AG08395 (cell line): ENCODE measurements at places on chromosomes 4 and X.

- no peak for DNase-seq
These were observed 31.2 kb downstream of the PHEX start for GRCh38 chrX:22063284-22063683.

- no peak for DNase-seq
These were observed 460.9 kb upstream of the FAT1 start for GRCh38 chr4:187184508-187184907.

- DNase-seq = peak; percentile 56
These were observed 81.2 kb downstream of the APOOL start for GRCh38 chrX:85084770-85085393.

DNA sequence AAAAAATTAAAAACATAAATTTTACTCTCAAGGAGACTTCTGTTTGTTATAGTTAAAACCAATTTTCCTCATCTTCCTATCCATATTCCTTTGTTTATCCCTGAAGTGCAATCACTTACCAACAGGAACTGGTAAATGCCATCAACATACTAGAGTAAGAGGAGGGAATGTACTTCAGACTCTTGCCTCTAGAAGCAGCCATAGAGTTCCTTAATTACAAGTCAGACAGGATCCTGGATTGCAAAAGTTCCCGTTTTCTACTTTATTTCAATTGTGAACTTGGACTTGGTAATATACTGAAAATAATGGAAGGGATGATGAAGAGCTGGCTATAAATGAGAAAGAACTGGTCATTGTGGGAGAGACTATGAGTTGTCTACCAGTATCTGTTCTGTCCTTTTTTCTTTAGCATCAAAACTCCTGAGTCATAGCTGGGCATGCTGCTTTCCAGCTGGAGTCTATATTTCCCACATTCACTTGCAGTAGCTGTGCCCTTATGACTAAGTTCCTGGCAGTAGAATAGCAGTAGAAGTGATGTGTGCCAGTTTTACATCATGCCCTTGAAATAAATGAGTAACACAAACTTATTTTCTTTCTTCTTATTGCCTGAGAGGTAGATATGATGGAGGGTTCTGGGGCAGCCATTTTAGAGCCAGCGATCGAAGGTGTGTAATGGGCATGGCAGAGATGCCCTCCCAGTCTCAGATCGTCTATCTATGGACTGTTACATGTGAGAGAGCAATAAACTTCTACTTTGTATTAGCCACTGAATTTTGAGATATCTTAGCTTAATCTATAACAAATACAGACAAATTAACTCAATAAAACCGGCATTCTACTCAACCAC lies 26.8 kb upstream of the SPARCL1 start:
- peak; percentile 81 for DNase-seq

GRCh38 chr4:76585897-76586360 lies 150.9 kb downstream of the SHROOM3 start:
- peak; percentile 41 for DNase-seq

- no peak for DNase-seq
These were observed 102.5 kb downstream of the DCHS2 start for GRCh38 chr4:154389148-154389547.

GRCh38 chr4:14749910-14750309 lies 252.4 kb upstream of the CPEB2 start:
- peak; percentile 26 for DNase-seq

DNA sequence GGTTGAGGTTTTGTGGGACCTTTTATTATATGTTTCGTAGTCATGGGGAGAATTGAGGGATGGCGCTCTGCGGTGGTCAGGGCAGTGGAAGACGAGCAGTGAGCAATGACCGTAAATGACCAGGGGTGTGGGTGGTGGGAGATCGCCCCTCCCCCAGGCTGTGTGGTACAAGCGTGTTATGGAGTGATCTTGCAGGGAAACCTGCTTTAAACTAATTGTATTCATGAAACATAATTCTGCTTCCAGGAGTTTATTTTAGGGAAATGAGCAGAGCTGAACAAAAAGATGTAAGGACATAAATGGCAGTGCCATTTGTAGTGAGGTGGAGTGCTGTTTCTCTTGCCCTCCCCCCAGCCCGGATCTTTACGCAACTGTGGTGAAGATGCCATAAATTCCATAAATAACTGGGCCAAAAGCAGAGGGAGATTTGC lies 20.2 kb downstream of the GYG2 start:
- DNase-seq = peak; percentile 57

GRCh38 chr4:55866973-55867574 lies 13.6 kb downstream of the EXOC1 start:
- peak; percentile 11 for DNase-seq

- no peak for DNase-seq
These were observed 1820.1 kb upstream of the TENM3 start for GRCh38 chr4:180422989-180423711.

DNA sequence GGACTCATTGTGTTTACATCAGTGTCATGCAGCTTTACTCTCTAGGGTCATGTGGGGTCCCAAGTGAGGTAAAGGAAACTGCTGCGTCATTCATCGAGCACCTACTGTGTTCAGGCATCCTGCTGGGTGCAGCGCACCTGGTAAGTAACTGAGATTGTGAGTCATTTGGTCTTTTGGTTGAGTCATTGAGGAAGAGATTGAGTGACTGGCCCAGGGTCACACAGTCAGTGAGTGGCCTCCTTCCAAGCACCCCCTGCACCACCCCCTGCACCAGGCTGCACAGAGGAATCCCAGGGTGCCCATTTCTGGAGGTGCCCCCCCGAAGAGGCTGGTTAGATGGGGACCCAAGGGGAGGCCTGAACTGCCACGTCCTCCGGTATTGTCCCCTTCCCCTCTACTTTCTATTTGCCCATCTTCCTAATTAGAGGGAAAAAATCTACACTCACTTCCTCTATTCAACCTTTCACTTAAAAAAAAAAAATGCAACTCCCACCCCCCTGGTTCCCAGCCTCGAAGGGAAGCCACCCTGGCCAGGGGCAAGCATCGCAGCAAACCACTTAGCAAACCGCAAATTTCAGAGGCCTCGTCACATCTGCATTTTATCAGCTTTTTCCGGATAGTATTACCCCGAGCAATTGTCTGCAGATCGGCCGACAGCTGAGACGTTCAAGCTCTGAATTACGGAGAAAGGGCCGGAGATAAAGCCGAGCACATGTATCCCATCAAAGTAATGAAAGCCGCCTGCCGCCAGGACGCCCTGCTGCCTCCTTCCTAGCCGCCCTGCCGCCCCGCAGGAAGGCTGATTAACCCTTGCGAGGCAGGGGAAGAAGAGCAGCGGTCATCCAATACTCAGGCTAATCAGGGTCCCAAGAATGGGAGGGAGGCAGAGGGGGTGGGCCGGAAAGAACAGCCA lies 96.3 kb upstream of the MSX1 start:
- peak; percentile 56 for DNase-seq

GRCh38 chr4:180721356-180721755 lies 1521.8 kb upstream of the TENM3 start:
- no peak for DNase-seq

- DNase-seq = peak; percentile 92
These were observed 3.3 kb downstream of the KLF3 start for GRCh38 chr4:38667085-38667893.

- DNase-seq = no peak
These were observed 35.9 kb downstream of the WDR1 start for GRCh38 chr4:10080589-10081217.

DNA sequence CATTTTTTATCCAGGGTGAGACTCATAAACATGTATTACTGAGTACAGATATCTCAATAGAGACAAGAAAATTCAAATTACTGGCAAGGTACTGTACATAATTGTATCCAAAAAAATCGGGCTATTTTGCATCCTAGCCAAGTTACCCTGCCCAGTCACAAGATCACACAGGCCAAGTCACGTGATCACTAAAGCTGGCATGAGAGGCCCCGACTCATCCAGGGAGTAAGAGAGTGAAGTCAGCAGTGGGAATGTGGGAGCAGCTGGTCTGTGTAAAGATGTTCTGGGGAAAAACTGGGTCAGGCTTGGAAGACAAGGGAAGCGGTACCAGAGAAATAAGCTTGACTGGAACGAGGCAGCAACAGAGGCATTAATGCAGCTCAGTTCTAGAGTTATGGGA lies 119.3 kb upstream of the STS start:
- peak; percentile 6 for DNase-seq

DNA sequence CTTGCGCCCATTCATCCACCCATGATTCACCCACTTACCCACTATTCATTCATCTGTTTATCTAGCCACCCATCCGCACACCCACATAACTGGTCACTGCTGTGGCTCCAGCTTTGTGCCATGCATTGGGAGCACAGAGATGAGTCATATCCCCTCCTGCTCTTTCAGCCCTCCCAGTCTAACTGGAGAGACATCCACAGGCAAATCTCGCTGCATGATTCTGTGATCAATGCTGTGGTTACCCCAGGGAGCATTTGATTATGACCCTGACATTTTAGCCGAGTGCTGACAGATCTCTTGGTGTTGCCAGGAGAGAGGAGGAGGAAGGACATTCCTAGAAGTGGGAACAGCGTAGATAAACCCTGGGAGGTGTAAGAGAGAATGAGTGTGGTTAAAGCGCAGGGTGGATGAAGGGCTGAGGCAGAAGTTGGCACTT lies 10.4 kb upstream of the PORCN start:
- peak; percentile 63 for DNase-seq

DNA sequence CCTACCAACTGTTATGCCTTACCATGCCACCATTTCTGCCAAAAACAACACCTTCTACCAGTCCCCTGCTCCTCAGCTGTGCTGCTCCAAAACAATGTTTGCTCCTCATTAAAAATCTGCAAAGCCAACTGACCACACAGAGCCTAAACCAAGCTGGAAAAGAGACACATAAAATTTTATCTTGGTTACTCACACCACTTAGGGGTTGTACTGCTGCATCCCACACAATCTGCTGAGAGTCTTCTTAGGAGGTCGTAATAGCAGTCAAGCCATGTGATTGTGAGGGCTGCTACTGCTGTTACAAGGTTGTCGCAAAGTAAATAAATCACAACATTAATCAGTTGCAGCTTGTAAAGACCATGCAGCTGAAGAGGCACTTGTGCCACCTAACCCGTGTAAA lies 607.4 kb upstream of the FAM241A start:
- DNase-seq = peak; percentile 60

GRCh38 chrX:134803551-134804183 lies 145.4 kb upstream of the PLAC1 start:
- DNase-seq = no peak

- DNase-seq = no peak
These were observed 226.3 kb upstream of the PGRMC2 start for GRCh38 chr4:128513664-128514484.

- no peak for DNase-seq
These were observed 979.7 kb downstream of the RAPGEF2 start for GRCh38 chr4:160082432-160083207.

DNA sequence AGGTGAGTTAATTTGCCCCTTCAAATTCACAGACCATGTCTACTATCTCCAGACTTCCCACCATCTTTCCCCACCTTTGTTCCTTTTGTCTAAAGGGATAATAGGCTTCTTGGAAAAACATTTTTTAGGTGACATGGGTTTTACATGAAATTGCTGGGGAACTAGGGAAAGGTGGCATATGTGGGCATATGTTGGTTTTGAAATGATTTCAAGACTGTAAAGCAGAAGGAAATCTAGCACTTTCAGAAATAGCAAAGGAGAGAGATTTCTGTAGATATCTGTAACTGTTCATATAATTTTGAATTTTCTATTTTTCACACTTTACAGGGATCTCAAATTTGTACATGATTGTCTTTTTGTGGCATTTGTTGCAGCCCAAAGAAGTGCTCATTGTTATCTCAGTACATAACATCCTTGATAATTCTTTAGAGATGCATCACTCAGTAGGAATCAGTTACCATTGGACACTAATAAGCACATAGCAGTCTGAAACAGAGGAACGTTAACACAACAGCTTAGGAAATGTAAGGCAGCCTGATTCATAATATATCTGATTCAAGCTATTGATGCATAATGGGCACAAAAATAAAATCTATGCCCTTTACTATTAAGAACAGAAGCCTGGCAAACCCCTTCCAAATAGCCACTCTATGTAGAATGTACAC lies 659.7 kb downstream of the CENPC start:
- DNase-seq = no peak

DNA sequence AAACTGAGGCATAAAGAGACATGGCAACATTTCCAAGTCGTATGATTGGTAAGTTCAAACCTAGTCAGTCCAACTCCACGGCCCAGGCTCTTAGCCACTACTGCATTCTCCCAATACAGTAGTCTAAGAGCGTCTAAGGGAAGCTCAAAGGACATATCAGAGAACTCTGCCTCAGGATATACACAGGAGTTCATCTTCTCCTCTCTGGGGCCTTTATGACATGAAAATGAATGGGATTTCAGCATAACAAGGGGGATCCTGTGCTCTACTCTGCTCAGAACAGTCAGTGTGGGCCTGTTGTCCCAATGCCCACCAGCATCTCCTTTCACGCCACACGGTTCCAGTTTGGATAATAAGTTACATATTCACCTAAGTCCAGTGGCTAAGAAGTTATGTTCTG lies 4.2 kb downstream of the GASK1B start:
- no peak for DNase-seq

- no peak for DNase-seq
These were observed 10.0 kb downstream of the SULT1E1 start for GRCh38 chr4:69849969-69850368.

DNA sequence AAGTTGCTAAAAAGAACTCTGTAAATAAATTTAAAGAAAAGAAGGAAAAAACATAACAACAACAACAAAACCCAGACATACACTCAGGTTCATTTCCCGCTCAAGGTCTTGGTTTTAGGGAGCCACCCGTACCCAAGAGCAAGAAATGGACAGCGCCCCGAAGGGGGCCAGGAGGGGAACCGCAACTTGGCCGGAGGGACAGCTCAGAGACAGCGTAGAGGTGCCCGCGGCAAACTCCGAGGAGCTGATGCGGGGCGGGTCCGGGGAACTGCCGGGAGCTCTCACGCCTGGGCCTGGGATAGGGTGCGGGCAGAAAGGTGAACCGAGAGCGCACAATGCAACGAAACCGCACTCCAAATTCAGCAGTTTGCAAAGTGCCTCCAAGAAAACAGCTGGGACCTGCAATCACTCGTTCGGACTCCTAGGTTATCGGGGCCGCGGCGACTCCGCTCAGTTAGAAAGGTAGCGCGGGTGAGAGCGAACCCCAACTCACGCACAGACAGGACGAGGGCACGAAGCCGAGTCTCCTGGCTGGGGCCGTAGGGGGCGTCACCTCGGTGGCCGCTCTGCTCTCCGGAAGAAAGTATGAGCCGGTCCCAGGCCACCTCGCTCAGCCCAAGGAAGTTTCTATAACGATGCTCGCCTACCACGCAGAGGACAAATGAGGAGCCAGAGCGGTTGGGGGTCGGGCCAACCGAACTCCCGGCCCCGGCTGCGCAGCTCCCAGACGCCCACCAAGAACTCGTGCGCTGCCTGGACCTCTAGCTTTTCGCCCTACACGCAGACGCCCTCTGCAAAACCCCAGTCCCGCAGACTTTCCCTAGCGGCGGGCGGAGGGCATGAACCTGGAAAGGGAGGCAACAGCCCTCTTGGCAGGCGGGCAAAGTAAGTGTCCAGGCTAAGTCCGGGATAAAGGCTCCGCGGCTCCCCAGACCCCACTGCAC lies 1.4 kb downstream of the NDNF start:
- DNase-seq = peak; percentile 63
